Esophagus squamous epithelium (tissue), 5 donors: ENCODE measurements at places on chromosomes 11 and 22.

GRCh38 chr11:85694385-85694980, 8.5 kb upstream of the CCDC89 start:
- no peak for DNase-seq

DNA sequence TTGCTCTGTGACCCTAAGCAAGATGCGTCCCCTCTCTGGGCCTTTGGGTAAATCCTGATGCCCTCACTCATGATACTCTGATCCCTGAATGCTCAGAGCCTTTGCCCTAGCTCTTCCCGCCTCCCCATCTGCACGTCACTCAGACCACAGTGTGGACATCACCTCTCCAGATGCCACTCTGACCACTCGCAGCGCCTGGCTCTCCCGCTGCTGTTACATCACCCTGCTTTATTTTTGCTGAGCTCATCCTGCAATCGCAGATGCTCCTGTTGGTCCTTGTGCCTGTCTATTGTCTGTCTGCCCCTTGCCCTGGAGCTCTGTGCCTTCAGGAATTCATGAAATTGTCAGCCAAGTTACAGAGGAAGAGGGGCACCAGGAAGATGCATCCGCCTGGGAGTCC, 5.5 kb downstream of the OSM start:
- DNase-seq: no peak

- DNase-seq: no peak
Observed at GRCh38 chr11:128619540-128620308, 32.4 kb upstream of the ETS1 start.

GRCh38 chr11:48062649-48063048, 82.3 kb downstream of the PTPRJ start:
- no peak for DNase-seq

DNA sequence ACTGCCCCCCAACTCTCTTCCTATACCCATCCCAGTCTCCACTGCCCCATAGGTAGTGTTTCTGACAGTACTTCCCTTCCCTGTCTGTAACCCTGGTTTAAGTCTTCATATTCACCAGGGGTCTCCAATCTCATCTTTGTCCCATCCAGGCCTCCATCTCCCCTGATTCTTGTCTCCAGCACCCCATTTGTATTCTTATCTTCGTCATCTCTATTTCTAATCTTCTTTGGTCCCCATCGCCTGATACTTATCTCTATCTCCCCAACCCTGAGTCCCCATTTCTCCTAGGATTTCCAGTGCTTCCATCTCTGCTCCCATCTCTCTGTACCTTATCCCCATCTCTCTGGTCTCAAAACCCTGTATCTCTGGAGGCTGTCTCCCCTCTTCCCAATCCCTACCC, 1.8 kb downstream of the PHOX2A start:
- DNase-seq: no peak

GRCh38 chr11:11865449-11865848, 23.7 kb downstream of the USP47 start:
- DNase-seq: no peak

- no peak for DNase-seq
Observed at GRCh38 chr11:119093942-119094815, 7.5 kb downstream of the DPAGT1 start.

DNA sequence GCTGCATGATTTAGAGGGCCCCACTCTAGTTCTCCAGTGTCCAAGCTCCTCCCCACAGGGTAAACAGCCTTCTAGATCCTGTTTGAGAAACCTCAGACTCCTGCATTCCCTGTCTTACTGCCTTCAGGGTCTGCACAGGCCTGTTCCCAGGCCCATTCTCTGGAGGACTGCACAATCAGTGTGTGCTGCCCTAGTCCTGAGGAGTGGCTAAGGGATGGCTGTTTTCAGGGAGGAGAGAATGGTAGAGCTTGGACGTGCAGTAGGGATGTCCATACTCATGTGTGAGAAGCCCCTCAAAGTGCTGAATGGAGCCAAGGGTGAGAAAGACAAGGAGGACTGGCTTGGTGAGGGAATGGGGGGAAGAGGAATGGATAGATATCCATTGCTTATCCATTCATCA, 103.8 kb upstream of the CCDC90B start:
- DNase-seq: no peak

GRCh38 chr11:68990995-68991780, 10.4 kb upstream of the MRGPRD start:
- no peak for DNase-seq

GRCh38 chr11:117818041-117818873, 6.3 kb downstream of the FXYD2 start:
- DNase-seq: no peak

GRCh38 chr11:118610773-118611432, 3.5 kb downstream of the PHLDB1 start:
- DNase-seq: no peak

- DNase-seq: no peak
Observed at GRCh38 chr22:30767661-30768060, 73.0 kb downstream of the OSBP2 start.

- no peak for DNase-seq
Observed at GRCh38 chr11:13859892-13860291, 102.6 kb upstream of the SPON1 start.

GRCh38 chr11:59842316-59842715, 3.0 kb downstream of the CBLIF start:
- no peak for DNase-seq

DNA sequence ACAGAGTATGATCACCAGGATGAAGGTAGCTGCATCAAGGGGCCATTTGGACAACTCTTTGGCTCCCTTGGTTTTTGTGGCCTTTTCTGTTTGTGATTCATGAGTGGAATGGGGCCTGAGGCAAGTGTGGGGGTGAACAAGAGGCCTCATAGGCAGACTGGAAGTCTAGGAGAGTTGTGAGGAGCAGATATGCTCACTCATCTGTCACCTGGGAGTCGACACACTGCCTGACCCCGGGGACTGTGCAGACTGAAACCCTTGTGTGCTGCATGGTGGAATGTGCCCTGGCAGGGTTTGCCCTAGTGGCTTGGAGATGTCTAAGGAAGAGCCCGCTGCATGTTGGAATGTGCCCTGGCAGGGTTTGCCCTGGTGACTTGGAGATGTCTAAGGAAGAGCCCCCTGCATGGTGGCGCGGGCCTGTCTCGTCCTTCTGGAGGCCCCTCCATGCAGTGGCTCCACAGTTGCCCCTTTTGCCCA, 60.0 kb downstream of the MED15 start:
- no peak for DNase-seq

DNA sequence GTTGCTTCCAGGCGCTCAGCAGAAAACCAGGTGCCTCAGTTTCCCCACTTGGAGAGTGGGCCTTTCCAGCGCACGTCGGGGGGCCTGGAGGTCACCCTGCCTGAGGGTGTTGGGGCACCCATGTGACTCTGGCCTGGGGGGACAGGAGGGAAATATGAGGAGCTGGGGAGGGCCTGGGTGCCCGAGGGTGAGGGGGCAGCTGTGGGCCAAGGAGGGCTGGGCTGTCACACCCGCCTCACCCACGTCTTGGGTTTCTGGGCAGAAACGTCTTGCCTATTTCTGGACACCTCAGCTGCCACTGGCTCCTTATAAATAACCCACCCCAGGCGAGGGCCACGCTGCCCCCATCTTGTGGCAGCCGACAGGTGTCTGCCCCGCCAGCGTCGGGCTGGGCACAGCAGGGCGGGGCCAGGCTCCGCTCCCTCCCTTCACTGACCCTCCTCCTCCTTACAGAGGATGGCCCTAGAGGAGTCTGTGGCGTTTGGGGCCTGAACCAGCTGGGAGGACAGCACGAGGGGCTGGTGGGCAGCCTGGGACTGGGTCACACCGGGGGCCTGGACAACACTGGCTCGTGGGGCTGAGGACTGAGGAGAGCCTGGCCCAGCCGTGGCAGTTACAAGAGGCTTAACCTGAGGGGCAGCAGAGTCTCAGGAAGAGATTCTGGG, 1.5 kb downstream of the TNNT3 start:
- DNase-seq: no peak

DNA sequence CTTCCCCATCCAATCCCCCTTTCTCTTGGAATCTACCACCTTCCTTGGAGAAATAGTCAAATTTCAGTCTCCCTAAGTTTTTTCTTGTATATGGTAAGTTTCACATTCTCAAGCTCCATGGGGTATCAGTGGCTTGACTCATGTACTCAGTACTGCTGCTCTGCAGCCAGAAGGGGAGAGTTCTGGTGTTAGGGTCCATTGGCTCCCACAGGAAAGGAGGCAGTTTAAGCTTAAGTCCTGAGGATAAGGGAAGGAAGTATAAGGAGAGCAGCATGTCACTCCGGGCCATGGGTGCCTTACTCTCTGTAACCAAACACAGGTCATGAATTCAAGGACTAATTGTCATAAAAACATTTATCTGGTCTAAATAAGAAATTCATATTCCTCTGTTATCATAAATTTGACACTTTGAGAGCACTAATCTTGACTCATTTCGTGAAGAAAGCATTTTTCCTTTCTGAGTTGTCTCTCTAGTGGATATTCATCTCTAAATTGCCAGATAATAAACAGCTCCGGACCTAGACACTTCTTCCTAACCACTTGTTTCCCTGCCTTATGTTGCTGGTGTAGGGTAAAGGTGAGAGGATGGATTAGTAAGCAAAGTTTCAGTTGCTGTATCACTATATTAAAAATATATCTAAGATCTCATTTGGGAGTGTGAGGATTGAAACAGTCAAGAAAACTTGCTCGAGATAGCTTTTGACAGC, 20.1 kb upstream of the SORL1 start:
- no peak for DNase-seq

GRCh38 chr11:45182902-45183301, 36.5 kb downstream of the PRDM11 start:
- DNase-seq: no peak

DNA sequence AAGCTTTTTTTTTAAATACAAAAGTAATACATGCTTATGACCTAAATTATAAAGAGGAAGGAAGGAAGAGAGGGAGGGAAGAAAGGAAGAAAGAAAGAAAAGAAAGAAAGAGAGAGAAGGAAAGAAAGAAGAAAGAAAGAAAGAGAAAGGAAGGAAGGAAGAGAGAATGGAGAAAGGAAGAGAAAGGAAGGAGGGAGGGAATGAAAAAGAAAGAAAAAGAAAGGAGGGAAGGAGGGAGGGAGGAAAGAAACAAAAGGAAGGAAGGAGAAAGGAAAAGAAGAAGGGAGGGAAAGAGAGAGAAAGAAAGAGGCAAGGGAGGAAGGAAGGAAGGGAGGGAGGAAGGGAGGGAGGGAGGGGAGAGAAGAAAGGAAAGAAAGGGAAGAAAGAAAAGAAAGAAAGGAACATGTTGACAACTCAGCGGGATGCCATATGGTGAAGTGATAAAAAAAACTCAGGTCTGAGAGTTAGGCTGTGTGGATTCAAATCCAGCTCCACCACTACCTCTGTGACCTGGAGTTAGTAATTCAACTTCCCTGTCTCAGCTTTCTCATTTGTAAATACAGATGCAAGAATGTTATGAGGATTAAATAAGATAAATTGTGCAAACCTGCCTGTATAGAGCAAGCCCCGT, 9.6 kb upstream of the EED start:
- DNase-seq: no peak

GRCh38 chr22:50641696-50642607, 14.0 kb upstream of the ARSA start:
- no peak for DNase-seq

DNA sequence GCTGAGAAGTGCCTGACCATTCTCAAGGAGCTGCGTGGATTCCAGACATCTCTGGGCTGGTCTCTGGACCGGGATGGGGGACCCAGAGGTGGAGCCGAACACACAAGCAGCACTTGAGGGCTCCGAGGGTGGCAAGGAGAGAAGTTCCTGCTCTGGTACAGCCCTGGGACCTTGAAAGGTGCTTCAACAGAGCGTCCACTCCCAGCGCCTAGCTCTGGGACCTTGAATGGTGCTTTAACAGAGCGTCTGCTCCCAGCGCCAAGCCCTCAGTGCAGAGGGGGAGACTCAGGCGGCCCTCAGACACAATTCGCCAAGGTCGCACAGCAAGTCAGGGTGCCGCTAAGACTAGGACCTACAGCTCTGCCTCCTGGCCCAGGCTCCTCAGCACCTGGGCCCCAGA, 10.6 kb upstream of the NPAS4 start:
- no peak for DNase-seq

DNA sequence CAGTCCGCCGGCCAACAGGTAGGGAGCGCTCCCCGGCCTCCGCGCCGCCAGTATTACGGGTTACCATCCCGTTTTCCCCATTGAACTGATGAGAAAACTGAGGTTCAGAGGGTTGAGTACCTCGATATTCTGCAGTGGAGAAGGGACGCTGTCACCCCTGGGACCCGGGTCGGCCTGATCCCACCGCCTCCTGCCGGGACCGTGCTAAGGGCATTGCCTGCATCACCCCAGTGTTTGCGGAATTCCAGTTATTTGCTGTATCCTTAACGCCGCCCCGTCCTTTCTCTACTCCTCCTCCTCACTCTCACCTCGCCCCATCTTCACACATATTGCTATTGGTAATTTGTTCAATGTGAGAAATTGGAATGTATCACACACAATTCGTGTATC, 370 bp upstream of the A4GALT start:
- no peak for DNase-seq

DNA sequence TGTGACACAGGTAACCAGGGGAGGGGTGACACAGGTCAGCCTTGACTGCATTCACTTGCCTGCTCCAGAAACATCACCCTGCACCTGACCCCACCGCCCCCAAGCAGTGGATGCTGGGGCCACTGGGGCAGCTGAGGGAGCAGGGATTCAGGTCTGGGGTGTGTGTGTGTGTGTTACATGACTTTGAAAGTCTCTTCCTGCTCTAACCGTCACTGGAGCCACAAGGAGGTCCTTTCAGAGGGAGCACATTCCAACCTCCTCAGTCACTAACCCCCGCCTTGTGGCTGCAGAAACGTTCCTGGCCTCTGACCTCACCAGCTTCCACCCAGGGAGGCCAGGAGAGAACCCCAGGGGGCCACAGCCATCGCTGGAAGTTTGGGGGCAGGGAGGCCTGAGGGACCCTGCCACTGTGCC, 2.9 kb upstream of the FOSL1 start:
- DNase-seq: no peak

DNA sequence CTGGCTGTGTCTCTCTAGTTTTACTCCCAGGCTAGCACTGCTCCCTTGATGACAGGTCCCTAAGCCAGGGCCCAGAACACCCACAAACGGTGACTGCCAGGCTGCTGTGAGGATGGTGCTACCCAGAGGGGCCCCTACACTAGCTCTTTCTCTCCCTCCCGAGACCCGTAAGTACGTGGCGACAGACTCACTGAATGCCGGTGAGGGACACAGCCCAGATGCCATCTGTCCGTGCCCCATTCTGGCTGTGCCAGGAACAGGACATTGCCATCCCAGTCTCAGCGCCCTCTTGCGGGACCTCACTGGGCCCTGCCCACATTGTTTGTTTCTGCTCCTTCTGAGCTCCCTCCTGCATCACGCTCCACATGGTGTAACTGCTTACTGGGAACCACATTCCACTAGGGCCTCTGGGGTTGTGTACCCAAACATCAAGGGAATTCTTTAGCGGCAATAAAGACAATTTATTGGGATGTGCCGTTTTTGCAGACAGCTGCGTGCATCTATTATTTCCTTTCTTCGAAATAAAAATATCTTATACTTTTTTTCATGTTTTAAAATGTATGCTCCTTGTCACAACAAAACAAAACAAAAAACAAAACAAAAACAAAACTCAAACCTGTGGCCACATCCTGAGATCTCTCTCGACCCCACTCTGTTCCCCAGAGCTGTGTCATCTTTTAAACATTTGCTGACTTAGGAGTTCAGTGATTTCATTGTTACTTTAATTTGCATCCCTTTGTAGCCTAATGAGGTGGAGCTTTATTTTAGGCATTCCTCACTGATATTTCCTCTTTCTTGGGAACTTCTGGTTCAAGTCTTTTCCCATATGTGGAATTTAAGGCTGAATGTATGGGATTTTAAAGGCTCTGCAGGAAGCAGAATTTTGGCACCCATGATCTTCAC, 4.4 kb upstream of the TPCN2 start:
- DNase-seq: no peak

GRCh38 chr11:119509969-119510401, 87.0 kb upstream of the THY1 start:
- DNase-seq: no peak

GRCh38 chr11:124612045-124612444, 817 bp downstream of the PANX3 start:
- no peak for DNase-seq
